ENCODE measurements at places on chromosomes 2 and 18. TPM values are rescaled to one million over a fixed set of nuclear protein-coding genes. Genes with fewer than 3 reads are reported as not detected.

DNA sequence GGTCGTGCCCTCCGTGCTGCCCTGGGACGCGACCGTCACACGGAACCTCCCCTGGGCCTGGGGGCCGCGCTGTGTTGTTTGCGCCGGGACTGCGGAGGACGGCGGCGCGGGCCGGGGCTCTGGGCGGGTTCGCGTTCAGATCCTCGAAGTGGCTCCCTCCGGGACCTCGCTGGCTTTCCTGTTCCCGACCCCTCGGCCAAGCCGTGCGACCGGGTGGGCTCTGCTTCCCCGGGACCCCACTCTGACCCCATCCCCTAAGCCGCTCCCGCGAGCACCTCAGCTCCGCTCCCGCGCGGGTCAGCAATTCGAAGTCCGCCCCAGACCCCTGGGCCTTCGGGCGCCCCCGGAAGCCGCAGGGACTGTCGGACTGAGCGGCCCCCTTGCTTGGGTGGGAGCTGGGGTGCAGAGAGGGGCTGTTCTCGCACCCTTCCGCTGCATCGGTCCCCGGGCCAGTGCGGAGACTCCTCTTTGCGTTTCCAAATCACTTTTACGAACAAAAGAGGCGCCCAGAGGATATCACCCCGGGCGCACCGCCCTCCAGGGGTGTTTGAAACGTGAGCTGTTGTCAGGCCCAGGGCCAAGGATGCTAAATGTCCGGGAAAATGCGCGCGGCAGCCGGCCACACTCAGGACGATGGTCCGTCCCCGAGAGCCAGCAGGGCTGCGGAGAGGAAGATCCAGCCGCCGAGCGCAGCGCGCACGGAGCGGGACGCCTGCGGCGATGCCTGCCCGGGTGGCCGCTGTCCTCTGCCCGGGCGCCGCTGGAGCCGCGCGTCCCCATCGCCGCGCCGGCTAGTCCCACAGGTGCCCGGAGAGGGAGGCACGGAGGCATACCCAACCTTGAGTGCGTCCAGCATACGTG is 73.5 kb downstream of the ZCCHC2 start:
- DNase-seq: no peak

The REG1B gene
- not detected for total RNA-seq

DNA sequence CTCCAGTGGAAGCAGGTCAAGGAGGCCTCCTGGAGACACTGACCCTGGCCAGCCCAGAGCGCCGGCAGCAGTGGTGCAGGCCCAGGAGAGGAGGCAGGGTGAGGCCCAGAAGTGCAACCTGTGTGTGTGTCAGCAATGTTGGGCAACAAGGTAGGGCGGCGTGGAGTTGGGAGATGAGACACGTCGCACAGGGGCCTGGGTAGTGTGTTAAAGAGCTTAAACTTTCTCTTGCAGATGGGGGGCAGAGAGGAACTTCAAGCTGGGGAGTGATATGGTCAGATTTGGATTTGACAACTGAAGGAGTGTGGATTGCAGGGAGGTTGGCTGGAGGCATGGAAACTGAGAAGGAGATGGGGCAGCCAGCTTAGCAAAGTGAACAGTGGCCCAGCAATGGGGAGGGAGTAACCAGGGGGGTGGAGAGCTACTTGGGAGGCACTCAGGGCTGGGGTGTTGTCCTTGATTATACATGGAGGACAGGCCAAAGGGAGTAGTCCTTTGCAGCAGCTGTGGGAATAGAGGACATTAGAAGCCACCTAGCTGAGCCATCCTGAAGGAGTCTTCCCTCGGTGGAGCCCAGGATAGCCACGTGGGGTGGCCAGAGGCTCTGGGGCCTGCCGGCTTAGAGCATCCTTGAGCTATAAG is 278.6 kb upstream of the HS6ST1 start:
- DNase-seq: peak; percentile 20

The HTR2B gene
- 0.15 TPM for total RNA-seq

The IL1B gene
- 13.4 TPM for total RNA-seq

- no peak for DNase-seq
Measured at GRCh38 chr2:119483395-119483753, 40.9 kb downstream of the SCTR start.

DNA sequence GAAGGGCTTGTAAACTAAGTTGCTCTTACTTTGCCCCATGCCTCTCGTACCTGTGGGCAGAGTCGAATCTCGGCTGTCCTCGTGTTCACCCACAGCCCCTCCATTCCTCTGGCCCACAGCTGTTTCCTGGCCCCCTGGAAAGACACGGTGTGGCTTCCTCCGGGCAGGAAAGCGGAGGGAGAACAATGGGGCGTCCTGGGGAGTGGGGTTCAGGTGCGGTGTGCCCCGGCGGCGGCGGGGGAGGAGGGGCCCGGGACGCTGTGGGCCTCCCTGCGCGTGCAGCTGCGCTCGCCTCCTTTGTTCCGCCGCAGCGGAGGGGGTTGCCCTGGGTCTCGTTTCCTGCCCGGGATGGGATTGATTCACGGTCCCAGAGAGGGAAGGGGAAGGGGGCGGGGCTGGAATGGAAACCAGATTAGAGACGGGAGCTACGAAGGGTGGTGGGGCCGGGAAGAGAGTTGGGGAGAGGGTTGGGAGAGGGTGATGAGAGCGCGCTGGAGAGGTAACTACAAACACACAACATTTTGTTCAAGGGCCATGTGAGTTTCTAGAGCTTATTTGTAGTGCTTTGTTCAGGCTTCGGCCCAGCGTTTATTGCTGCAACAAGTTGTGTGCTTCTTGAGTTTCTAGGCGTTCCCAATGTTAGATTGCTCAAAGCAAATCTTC is 796 bp downstream of the MYO1B start:
- peak; percentile 90 for DNase-seq

The SPEG gene
- 5.0 TPM for total RNA-seq

GRCh38 chr2:205868053-205868452 is 185.8 kb downstream of the NRP2 start:
- DNase-seq: no peak

The ABCB11 gene
- not detected for total RNA-seq

The BIN1 gene
- 32.3 TPM for total RNA-seq

The MSH2 gene
- total RNA-seq: 7.1 TPM

The C2orf74 gene
- 16.6 TPM for total RNA-seq

The OXER1 gene
- total RNA-seq: 0.76 TPM

DNA sequence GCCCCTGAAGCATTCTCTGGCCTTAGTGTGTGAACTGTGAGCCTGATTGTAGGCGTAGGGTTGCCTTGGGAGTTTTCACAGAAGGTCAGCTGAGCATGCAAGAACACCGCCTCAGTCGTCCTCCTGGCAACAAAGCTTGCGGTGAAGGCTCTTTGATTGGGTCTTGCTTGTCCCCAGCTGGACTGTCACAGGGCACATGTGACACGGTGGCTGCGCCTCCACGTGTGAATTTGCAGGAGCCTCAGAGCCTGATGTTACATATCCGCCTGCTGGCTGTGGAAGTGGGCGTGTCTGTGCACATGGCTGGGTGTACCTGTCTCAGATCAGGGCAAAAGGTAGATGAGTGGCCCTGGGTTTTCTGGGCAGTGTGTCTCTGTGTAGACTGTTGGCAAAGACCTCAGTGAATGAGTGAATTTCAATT is 228.7 kb downstream of the HAUS1 start:
- DNase-seq: no peak

The PASK gene
- total RNA-seq: 13.8 TPM

The CYB5A gene
- total RNA-seq: 291 TPM

- DNase-seq: peak; percentile 38
Measured at GRCh38 chr2:202032846-202033316, 774 bp upstream of the FZD7 start.

The HMSD gene
- not detected for total RNA-seq

DNA sequence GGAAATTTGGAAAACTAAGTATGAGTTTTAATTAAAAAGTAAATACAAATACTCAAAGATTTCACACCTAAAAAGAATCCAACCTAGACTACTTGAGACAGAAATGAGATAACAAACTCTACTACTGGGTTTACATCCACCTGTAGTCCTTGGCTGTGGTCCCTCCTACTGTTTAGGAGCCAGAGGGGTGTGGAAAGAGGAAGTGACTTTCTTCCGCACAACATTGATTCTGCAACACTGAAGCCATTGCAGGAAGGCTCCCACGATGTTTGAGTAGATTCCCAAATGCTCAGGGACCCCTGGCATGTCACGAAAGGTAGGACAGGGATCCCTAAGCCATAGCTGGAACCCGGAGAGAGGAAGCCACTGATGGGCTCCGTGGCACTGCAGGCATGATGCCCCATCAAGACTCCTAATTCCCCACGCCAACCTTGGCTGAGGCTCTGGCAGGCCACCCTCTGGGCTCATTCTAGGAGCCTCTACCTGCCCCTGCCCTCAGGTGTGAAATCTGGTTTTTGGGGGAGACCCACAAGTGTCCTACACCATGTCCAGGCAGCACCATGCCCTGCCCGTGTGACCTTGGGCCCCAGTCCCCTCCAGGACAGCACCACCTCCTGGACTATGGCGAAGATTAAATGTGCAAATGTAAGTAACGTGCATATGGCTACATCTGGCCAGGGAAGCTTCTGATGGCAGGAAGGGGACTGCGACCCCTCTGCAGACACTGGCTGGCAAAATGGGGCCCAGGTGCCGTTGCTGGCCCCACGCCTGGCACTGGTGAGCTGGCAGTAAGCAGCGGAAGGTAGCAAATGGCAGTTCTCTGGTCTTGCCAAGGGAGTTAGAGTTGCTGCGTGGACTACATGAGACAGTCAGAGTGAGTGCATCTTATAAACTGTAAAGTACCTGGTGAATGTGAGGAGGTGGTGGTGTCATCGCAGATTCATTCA is 38.2 kb upstream of the MAL start:
- peak; percentile 31 for DNase-seq

DNA sequence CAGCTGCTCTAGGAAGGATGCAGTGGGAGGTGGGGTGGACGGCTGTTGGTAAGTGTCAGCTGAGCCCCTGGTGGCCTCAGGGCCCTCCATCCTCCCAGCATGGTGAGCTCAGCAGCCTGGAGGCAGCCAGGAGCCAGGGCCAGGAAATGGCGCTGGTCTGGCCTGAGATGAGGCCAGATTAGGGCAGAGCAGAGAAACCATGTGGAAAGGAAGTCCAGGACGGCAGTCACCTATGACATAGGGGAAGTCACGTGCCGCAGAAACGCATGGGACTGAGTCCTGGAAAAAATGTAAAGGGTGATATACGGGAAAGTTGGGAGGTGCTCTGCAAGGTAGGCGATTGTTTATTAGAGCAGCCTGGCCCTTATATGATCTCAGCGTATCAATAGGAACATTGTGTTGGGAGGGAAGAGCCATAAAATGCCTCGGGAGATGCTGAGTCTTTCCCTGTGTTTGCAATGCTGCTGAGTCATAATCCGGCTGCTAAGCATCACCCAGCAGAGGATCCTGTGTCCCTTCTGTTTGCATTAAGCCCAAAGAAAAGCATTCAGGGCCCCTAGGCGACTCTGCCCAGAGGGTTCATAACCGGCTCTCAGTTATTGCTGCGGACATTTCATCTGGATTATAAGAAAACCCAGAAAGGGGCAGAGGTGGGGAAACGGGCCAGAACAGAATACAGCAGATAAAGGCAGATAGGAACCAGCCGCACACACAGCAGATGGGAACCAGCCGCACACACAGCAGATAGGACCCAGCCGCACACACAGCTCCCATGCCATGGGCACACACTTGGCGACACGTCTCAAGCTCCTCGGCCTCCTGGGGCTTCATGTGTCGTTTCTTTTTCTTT is 30.3 kb upstream of the B3GNT7 start:
- no peak for DNase-seq

The VWC2L gene
- not detected for total RNA-seq
